GM10248 (cell line): ENCODE measurements at places on chromosomes 1 and 21.

DNA sequence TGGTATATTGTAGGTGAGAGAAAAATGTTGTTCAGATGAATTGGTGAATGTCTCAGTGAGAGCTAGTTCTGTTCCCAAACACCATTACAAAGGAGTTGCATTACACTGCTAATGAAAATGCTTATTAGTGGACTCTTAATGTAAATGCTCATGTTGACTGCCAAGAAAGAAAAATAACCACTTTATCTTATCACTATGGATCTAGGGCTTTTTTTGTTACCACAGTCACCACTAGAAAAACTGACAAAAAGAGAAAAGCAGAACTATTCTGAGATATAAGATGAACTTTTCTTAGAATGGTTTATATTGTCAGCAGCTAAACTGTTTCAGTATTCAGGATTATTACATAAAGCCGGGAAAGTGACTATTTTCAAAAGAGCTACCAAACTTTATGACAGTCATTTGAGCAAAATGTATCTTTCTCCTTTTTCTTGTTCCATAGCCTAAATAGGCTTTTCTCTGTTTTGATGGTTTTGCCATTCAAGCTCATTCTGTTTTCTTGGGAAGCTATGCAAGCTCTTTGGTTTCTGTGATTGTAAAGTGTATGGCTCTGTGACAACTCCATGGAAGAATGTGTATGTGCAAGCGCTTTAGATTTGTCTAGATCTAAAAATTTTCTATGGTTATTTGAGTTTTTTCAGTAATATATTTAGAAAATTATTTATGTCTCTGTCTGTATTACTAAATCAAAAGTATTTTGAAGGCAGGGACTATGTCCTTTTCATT lies 64.2 kb upstream of the DPH5 start:
- DNase-seq: no peak

DNA sequence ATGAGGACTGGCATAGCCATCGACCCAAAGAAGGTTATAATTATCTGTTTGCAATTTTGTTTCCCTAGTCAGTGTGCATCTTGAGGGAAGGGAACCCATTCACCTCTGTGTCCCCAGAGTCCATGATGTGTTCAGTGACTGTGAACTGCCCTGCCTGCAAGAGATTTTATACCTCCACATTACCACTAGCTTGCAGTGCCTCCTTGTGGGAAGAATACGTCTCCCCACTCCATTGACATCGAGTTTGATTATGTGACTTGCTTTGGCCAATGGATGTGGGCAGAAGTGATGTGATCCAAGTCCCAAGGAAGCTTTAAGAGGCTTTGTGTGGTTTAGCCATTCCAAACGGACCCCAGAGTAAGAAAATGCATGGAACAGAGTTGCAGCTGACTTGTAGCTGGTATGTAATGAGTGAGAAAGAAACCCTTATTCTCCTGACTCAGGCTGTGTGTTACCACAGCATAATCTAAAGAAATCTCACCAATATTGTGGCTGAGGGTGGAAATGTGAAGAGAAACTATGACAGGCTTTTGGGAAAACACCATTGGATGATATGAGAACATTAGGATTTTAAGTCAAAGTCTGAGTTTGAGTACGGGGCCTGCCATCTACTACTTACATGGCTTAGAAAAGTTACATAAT lies 47.8 kb upstream of the NRDC start:
- no peak for DNase-seq

DNA sequence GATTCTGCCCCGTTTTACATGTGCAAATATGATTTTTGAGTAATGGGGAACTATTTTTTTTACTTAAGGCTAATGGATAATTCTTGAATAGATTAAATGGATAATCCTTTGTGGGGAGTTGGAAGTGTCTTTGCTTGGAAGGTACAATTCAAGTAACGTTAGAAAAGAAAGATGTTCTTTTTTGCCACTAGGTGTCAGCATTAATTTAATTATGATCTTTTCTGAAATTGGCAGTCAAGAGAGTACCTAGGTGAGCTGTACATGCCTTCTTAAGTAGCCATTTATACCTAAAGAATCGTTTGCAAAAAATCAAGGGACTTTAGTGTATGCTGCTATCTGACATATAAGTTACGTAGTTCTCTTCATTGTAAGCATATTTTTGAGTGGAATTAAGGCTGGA lies 2.2 kb downstream of the FBXO28 start:
- DNase-seq: peak; percentile 50

GRCh38 chr1:66206563-66207144 lies 327.3 kb upstream of the SGIP1 start:
- DNase-seq: no peak

DNA sequence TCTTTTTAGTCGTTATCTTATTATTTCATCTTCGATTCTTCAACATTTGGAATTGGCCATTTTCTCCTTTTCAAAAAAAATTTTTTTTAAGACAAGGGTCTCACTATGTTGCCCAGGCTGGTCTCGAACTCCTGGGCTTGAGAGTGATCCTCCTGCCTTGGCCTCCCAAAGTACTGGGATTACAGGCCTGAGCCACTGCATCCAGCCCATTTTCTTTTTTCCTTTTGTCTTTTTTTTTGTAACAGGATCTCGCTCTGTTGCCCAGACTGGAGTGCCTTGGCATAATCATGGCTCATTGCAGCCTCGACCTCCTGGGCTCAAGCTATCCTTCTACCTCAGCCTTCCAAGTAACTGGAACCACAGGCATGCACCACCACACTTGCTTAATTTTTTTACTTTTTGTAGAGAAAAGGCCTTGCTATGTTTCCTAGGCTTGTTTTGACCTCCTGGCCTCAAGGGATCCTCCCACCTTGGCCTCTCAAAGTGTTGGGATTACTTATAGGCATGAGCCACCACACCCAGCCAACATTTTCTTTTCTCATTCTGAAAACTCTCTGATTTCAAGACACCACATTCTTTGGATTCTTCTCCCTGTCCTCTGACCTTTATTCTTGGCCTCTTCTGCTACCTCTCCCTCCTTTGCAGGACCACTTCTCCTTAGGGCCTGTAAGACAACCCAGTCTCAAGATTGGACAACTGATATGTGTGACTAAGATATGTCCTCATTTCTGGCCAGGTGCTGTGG lies 6.0 kb upstream of the MAP1LC3C start:
- DNase-seq: no peak
